ENCODE measurements at places on chromosomes 16 and 17.

DNA sequence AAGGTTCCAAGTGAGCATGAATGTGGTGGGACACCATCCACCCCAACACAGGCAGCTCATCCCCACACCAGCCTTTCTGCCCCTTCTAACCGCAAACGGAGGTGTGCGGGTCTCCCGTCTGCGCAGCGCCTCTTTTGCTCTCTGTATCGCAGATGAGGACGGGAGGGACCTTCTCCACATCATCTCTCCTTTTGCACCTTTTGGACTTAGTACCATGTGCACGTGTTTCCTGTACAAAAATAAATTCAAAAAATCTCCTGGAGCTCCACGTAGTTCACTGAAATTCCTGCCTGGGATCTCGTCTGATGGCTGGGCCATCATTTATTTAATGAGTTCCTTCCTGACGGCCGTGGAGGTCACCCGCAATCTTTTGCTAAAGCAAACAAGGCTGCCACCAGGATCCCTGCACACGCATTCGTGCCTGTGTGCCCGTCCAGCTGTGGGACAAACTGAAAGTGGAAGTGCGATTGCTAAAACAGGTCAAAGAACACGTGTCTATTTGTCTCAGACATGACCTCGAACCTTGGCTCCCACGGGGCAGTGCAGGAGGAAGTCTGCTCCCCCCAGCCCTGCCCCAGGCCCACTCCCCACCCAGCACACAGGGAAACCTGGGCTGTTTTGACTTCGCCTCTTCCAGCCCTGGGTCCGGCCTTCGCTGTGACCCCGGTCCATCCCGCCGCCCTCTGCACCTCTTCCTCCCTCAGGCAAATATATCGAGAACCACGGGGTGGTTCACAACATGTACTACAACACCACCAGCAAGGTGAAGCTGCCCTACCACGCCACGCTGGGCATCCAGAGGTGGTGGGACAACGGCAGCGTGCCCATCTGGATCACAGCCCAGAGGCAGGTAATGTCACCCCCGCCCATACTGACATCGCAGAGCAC lies 2.3 kb downstream of the ENPP7 start:
- DNase-seq = peak; percentile 61

- no peak for DNase-seq
These were observed 2.7 kb downstream of the C16orf89 start for GRCh38 chr16:5062790-5063765.

DNA sequence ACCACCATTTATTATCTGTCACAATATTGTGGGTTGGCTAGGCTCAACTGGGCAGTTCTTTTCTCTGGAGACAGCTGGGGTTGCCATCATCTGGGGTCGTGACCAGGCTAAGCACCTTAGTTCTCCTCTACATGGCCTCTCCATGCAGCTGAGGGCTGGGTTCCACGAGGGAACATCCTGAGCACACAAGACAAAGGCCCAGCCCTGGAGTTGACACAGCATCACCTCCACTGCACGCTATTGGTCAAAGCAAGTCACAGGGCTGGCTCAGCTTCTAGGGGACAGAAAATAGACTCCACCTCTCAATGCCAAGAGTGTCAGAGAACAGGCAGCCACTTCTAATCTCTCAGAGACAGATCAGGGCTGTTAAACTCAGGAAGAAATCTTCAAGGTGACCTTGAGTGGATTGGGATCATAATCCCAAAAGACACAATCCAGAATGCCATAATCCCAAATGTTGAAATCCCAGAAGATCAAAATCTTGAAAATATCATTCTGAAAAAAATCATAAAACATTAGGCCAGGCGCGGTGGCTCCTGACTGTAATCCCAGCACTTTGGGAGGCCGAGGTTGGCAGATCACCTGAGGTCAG lies 13.0 kb upstream of the USP10 start:
- DNase-seq = no peak

DNA sequence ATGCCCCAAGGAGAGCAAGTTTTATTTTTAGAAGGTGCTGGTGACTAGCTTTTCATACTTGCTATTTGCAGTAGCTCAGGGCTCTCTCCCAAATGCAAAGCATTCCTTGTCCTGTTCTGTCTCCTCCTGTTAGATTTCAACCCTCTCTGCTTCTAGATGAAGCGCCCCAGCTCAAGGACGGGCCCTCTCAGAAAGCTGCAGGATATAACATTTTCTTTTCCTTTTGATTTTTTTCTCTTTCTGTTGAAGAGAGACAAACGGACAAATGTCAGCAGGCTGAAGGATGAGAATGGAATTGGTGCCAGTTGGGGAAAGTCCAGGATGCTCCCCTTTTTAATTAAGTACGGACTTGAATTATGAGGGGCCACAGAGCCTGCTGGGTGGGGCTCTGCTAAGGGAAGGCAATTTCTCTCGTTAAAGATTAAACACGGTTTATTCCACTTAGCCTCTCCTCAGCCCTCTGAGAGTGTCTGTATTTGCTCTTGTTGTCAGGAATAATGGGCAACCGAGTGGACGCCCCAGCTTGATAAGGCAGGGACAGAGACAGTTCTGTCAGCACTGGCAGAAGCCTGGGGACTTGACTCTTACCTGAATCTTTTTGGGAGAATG lies 6.2 kb upstream of the ETV4 start:
- DNase-seq = no peak

GRCh38 chr17:7882629-7883028 lies 6.0 kb upstream of the CHD3 start:
- DNase-seq = no peak

GRCh38 chr16:66489818-66490217 lies 60.1 kb downstream of the TK2 start:
- no peak for DNase-seq

Measured in left lung (tissue), 14 donors.